ENCODE measurements at places on chromosomes 4 and X. TPM values are rescaled to one million over a fixed set of nuclear protein-coding genes. Genes with fewer than 3 reads are reported as not detected.

STAP1 gene
- total RNA-seq, result not detected

DNA sequence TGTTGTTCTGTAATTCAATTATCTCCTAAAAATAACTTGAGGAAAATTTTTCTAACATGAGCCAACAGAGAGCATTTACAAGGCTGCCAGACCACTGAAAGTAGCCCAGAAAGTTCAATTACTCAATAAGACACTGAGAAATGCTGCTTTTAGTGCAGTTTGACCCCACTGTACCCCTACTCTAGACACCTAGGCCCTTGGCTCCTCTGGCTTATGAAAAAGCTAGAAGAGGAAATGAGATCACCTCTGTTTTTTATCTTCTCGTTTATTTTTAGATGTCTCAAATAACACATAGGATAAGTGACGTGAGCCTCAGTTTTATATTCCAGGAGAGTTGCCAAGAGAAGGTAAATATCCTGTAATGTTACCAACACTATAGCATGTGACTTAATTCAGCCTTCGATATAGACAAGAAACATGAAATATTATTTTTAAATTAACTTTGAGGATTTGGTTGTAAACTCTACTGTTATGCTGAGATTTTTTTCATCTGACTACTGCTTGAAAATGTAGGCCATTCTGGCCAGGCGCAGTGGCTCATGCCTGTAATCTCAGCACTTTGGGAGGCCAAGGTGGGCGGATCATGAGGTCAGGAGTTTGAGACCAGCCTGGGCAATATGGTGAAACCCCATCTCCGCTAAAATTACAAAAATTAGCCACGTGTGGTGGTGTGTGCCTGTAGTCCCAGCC lies 24.4 kb downstream of the TNIP3 start:
- no peak for DNase-seq

DNA sequence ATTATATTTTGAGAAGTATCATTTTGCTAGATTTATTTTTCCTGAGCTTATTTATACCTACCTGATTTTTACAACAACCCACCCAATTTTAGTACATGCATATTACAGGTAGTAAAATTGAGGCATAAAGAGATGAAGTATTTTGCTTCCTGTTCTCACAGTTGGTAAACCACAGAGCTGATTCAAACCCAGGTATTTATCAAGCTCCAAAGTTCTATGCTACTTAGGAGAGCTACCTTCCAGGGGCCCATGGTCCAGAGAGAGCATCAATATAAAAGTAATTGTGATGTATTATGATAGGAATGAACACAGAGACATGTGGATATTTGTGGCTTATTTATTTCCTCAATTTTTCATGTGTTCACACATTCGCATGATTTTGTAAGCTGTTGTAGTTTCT lies 20.2 kb upstream of the GBA3 start:
- DNase-seq, result no peak

DNA sequence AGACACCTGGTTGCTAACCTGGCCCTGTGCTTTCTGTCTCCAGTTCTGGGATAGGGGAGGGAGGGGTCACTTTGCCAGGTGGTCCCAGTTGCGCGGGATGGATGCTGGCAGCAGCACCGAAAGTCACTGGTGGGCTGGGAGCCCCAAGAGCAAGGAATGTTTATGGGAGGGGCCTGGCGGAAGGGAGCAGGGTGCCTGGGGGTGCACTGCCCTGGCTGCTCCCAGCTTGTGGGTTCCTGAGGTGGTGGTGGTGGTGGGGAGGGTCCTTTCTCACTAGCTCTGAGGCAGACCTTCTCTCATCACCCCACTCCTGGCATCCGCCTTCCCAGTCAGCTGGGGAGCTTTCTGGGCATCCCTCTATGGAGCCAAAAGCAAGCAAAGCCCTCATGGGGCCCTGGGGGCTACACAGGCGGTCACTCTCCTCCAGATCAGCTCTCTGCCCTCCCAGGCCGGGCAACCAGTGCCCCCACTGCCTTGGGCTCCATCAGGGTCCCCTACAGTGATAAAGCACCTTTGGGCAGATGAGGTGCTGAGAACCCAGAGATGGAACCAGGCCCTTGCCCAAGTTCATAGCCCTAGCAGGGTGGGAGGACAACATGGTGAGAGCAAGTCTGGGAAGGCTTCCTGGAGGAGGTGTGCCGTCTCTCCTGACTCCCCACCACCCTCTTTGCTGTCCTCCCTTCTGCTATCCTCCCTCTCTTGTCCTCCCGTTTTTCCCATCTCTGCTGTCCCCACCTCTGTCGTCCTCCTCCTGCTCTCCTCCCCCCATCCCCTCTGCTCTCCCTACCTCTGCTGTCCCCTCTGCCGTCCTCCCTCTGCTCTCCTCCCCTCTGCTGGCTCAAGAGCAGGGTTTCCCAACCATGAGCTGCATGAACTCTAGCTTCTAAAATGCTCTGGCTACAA lies 16.0 kb downstream of the FGFR3 start:
- DNase-seq, result no peak

RAB41 gene
- total RNA-seq, result not detected

TRIM60 gene
- not detected for total RNA-seq

Measured in epithelial cell of proximal tubule (primary cell).